Immature natural killer cell (primary cell): ENCODE measurements at places on chromosomes 7 and 10. TPM values are rescaled to one million over a fixed set of nuclear protein-coding genes. Genes with fewer than 3 reads are reported as not detected.

AGMO gene
- not detected for polyA plus RNA-seq

CNNM1 gene
- not detected for polyA plus RNA-seq

ZPBP gene
- polyA plus RNA-seq = 0.28 TPM

CFAP43 gene
- not detected for polyA plus RNA-seq

DGKI gene
- polyA plus RNA-seq = not detected

CALHM1 gene
- 0.56 TPM for polyA plus RNA-seq

MMP21 gene
- polyA plus RNA-seq = not detected

HABP2 gene
- polyA plus RNA-seq = not detected

KCNMA1 gene
- not detected for polyA plus RNA-seq

SPDYE2 gene
- 0.22 TPM for polyA plus RNA-seq

CDH23 gene
- 0.59 TPM for polyA plus RNA-seq

EFCAB10 gene
- not detected for polyA plus RNA-seq

CABCOCO1 gene
- polyA plus RNA-seq = not detected

WNT2 gene
- polyA plus RNA-seq = not detected

PDZD7 gene
- 1.1 TPM for polyA plus RNA-seq

COL1A2 gene
- polyA plus RNA-seq = not detected

HKDC1 gene
- polyA plus RNA-seq = not detected

HTR5A gene
- not detected for polyA plus RNA-seq

EPO gene
- polyA plus RNA-seq = not detected

FFAR4 gene
- polyA plus RNA-seq = not detected

MOGAT3 gene
- polyA plus RNA-seq = not detected

TAS2R41 gene
- not detected for polyA plus RNA-seq

SFR1 gene
- polyA plus RNA-seq = 16.7 TPM

FRAT2 gene
- polyA plus RNA-seq = 11.5 TPM

AKR1B15 gene
- not detected for polyA plus RNA-seq

CC2D2B gene
- not detected for polyA plus RNA-seq

C10orf88 gene
- 5.9 TPM for polyA plus RNA-seq

SOSTDC1 gene
- polyA plus RNA-seq = not detected

GTF2I gene
- 45.6 TPM for polyA plus RNA-seq

EPDR1 gene
- polyA plus RNA-seq = 11.2 TPM

PGAM2 gene
- polyA plus RNA-seq = not detected
